ENCODE measurements at places on chromosomes 16 and 17.

DNA sequence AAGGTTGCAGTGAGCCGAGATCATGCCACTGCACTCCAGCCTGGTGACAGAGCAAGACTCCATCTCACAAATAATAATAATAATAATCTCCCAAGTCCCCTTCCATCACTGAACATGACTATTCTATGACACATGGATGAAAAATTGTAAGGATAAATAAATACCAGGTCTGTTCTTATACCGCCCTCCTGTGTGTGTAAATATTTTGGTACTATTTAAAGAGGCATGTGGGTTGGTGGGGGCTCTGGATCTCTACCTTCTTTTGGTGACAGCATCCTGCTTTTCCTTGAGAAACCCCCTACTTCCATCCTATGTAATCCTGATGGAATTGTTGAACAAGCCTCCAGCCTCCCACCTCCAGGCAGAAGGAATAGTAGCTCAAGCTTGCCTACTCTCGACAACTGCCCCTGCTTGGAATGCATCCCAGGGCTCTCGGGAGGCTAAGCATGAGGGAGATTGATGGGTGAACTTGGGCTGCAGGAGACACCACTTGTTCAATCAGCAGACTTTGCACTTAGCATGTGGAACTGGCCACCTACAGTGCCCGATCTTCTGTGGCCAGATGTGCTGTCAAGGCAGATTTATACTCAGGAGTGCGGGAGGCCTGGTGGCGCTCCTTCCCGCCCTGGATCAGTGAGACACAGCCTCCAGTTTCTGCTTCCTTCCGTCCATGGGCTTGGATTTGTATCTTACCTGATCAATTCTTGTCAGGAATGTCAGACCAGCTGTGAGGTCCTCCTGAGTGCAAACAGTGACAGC, 287.4 kb downstream of the SLC39A11 start:
- no peak for DNase-seq

DNA sequence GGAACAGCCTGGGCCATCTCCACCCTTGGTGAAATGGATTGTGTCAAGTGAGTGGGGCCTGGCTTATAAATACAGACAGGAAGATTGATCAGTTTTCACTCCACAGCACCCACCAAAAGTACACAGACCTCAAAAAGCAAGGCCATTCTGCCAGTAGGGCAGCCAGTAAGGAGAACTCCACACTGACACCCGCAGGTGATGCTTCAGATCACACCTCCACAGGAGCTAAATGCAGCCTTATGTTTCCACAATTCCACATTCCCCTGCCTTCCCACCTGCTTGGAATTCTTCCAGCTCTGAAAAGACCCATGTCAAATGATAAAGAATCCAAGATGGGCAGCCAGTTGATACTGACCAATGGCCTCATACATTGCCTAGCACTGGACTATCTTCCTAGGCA, 191.1 kb downstream of the ZFHX3 start:
- DNase-seq = peak; percentile 39

DNA sequence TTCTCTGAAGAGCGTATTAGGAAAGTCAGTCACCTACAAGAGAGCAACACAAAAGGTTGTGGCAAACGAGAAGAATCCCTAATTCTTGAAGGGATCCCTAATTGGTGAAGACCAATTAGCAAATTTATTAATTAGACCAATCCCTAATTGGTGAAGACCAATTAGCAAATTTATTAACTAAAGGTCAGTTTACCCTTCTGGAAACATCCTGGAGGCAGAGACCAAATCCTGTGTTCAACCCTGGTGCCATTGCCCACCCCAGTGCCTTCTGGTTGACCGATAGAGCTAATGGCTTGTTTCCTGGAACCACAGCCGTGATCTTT, 74.2 kb downstream of the WIPI1 start:
- no peak for DNase-seq

- no peak for DNase-seq
Measured at GRCh38 chr16:15573274-15573895, 69.6 kb downstream of the MARF1 start.

GRCh38 chr16:67270931-67271338, 8.4 kb upstream of the PLEKHG4 start:
- DNase-seq = no peak

- DNase-seq = no peak
Measured at GRCh38 chr17:83124871-83125514, 45.6 kb downstream of the METRNL start.

DNA sequence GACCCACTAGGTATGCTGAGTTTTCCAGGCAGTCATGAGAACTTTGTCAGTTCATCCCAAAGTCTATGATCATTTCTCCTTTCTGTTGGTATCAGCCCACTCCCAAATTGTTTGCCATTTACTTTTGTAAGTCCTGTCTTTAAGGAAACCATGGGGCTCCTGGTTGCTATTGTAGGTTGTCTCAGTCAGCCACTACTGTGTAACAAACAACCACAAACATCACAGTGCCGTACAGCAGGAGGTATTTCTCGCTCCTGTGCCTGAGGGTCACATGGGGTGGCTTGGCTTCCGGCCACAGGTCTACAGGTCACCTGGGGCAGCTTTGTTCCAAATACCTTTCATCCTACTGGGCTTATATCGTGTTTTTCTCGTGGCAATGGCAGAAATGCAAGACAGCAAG, 71.6 kb downstream of the C17orf67 start:
- no peak for DNase-seq

- no peak for DNase-seq
Measured at GRCh38 chr17:28279411-28279810, 39.6 kb upstream of the TMEM97 start.

- DNase-seq = peak; percentile 47
Measured at GRCh38 chr17:33964344-33964979, 290.6 kb upstream of the CCL2 start.

GRCh38 chr16:84597528-84597896, 20.4 kb downstream of the COTL1 start:
- no peak for DNase-seq

- DNase-seq = no peak
Measured at GRCh38 chr17:64326420-64327054, 63.5 kb upstream of the TEX2 start.

DNA sequence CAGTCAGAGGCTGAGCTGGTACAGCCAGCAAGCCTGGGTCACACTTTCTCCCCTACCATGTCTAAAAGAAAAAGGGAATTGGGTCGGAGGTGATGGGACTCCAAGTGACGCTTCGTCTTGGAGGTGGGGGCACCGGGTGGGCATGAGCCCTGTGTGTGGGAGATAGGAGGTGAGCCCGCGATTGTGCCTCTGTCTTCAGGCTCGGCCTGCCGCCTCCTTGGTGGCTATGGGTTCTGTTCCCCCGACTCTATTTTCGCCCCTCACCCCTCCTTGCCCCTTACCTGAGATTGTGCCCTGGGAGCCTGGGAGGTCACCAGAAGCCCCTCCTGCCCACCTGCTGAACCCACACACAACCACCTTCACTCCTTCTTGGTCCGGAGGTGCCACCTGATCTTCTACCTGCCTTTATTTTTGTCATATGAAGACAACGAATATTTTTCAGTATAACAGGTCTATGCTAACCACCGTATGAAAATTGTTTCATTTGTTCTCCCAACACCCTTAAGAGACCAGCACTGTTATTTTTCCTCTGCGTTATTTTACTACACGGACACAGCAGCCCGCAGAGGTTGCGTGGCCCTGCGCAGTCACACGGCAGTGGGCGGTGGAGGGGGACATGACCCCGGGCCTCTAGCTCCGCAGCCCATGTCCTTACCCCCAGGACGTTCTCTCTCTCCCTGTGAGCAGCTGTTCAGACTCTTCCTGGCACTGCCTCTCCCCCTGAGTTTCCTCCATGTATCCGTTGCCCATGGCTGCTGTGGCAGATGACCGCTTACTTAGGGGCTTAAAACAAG, 49.9 kb downstream of the ATP2C2 start:
- DNase-seq = no peak

- no peak for DNase-seq
Measured at GRCh38 chr17:69764146-69764545, 310.9 kb upstream of the KCNJ16 start.

GRCh38 chr17:46865100-46865499, 13.7 kb downstream of the WNT9B start:
- DNase-seq = peak; percentile 23

GRCh38 chr16:24851700-24852099, 5.9 kb downstream of the SLC5A11 start:
- DNase-seq = no peak

- DNase-seq = no peak
Measured at GRCh38 chr17:27349540-27350021, 55.7 kb downstream of the WSB1 start.

DNA sequence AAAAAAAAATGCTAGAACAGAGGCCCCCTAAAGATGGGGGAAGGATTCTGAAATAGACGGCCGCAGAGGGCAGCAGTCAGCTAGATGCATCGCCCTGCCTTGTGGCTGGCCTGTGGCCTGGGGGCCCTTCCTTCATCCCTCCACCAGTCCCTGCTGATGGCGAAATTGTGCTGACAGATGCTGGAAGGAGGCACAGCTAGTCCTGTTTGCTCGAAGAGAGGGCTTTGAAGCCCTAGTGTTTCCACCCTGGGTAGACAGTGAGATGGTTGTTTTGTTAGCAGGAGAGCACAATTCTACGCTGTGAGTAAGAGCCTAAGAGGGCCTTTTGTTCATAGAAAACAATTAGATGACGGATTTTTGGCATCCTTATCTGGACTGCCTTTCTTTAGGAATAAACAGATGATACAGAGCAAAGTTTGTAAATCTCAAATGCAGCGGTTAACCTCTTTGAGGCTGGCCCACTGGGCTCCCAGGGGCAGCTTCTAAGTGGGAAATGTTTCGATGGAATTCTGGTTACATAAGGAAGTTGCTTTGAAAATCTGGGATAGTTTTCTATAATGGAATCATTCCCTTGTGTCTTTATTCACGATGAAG, 23.0 kb downstream of the VPS35L start:
- no peak for DNase-seq

Data from NCI-H526 (cell line).